ENCODE measurements at places on chromosomes 5 and 9. TPM values are rescaled to one million over a fixed set of nuclear protein-coding genes. Genes with fewer than 3 reads are reported as not detected.
A peak's percentile ranks its signal among the peaks of the same experiment; 100 is the strongest.

FOXD1 gene
- polyA plus RNA-seq = 8.5 TPM

GRCh38 chr9:107667231-107668070 lies 177.9 kb upstream of the KLF4 start:
- no peak for DNase-seq

- DNase-seq = no peak
These were observed 6.1 kb upstream of the PHF19 start for GRCh38 chr9:120882935-120883607.

TAF11L14 gene
- polyA plus RNA-seq = not detected

OTP gene
- polyA plus RNA-seq = not detected

DNA sequence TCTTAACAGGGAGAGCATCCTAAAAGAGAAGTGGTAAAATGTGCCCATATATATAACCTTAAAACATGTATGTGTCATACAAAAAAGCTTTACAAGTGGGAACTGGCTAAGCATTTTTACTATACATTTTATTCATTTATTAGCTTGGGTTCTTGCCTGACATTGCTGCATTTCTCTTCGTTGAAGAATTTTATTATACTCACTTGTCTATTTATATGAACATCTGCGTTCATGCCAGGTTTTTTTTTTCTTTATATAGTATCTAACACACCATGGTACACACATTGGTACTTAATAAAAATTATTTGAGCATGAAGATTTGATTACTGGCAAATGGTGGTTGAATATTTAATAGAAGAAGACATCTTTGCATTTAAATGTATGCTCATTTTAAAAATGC lies 492.3 kb downstream of the SPATA31D1 start:
- no peak for DNase-seq

DNA sequence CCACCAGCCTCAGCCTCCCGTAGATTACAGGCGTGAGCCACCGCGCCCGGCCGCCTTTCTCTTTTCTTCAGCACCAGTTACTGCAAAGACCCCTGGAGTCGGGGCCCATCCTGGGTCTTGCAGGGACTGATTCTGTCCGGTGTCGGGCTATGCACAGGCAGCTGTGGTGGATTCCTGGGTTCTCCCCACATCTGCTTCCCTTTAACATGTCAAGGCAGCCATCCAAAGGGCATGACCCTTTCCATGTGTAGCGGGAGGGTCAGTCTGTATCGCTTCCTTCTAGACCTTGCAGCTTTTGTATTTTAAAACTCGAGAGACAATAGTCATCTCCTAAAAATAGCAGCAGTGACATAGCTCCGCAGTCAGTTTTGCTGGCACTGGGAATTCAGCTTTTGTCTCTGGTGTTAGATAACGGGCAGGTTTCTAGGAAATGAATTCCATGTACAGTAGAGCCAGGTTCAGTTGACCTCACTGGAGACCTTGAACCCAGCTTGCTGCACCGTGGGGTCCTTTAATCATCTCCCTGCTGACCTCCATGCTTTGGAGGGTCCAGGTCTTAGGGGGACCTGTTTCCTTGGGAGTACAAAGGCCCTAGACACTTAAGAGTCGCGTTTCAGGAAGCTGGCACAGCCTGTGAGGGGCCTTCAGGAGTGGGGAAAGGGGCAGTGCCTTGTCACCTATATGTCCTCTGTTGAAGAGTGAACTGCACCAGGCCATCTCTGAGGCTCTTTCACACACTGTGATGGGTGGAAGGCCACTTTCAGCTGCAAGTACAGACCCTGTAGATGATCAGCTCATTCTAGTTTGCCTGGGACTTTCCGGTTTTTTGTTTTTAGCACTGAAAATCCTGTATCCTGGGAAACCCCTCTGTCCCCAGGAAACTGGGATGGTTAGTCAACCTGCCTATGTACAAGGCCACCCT lies 13.8 kb downstream of the ANKRD33B start:
- peak; percentile 65 for DNase-seq

DNA sequence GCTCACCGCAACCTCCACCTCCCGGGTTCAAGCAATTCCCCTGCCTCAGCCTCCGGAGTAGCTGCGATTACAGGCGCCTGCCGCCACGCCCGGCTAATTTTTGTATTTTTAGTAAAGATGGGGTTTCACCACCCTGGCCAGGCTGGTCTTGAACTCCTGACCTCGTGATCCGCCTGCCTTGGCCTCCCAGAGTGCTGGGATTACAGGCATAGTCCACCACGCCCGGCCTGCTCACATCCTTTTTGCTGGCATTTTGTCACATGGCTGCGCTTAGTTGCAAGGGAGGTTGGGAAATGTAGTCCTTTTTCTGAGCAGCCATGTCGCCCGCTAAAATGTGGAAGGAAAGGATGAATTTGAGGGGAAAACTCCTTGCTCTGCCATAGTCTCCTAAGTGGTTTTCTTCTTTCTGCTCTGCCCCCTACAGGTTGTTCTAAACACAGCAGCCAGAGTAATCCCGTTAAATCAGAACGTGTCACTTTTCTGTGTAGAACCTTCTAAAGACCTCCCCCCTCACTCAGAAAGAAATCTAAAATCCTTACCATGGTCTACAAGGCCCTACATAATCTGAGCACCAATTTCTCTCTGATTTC lies 57.8 kb upstream of the HSPA9 start:
- peak; percentile 90 for DNase-seq
